Left kidney (tissue), 8 donors: ENCODE measurements at places on chromosomes 11 and 22. TPM values are rescaled to one million over a fixed set of nuclear protein-coding genes. Genes with fewer than 3 reads are reported as not detected.

FBLN1 gene
- 98.3 TPM for polyA plus RNA-seq

MUC15 gene
- polyA plus RNA-seq, result 3.2 TPM

ENTHD1 gene
- not detected for polyA plus RNA-seq

RTCB gene
- 109 TPM for polyA plus RNA-seq

GAL gene
- 0.23 TPM for polyA plus RNA-seq
